ENCODE measurements at places on chromosomes 16 and 17.

DNA sequence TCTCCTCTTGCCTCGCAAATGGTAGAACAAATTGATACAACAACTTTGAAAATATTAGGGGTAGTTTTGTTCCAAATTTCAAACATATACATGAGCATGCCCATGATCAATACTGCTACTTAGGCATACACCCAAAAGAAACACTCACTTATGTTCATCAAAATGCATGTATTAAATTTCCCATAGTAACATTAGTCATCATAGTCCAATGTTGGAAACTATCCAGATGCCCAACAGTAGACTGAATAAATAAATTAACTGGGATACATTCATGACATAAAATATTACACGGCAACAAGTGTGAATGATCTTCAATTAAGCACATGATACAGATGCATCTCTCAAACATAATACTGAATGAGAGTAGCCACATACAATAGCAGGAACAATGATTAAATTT is 391.6 kb downstream of the CDH11 start:
- DNase-seq: no peak

DNA sequence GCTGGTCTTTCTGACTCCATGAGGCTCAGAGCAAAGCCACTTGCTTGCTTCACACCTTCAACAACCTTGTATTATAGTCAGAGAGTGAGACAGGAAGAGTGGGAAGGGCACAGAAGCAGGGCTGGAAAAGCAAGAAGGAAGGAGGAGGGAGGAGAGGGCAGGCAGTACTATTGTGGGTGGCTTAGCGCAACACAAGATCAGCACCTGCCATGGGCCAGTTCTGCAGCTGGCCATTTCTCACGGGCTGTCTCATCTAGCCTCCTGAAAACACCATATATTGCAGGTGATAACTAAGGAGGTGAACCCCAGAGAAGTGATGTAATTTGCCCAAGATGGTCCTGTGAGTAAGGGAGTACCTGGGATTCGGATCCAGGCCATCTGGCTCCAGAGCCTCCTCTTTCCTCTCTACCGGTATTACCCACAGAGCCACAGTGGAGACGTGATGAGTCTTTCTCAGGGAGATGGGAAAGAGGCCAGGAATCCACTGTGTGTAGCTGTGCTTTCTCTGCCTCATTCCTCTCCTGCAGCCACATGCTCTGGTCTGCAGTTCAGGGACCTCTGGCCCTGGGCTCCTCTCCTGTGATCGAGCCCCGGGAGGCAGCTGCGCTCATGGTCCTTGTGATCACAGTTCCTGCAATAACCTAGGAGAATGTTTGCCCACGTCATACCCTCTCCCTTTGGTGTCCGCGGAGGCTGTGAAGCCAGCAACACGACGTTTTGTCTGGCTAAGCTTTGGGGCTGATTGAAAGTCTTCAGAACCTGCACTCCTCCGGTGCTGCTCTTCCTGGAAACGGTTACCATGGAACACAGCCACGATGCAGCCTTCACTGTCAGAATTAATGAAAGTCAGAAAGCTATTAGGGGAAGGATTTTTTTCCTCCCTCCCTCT is 178.1 kb upstream of the CCL2 start:
- DNase-seq: no peak

- no peak for DNase-seq
Measured at GRCh38 chr16:85426806-85427205, 186.3 kb upstream of the GSE1 start.

GRCh38 chr17:37239690-37240334 is 136.0 kb upstream of the C17orf78 start:
- DNase-seq: no peak

- peak; percentile 31 for DNase-seq
Measured at GRCh38 chr16:22270525-22270924, 26.7 kb upstream of the POLR3E start.

- DNase-seq: no peak
Measured at GRCh38 chr16:54417384-54417783, 130.8 kb upstream of the IRX3 start.

GRCh38 chr16:65181071-65181561 is 59.3 kb upstream of the CDH11 start:
- DNase-seq: no peak

DNA sequence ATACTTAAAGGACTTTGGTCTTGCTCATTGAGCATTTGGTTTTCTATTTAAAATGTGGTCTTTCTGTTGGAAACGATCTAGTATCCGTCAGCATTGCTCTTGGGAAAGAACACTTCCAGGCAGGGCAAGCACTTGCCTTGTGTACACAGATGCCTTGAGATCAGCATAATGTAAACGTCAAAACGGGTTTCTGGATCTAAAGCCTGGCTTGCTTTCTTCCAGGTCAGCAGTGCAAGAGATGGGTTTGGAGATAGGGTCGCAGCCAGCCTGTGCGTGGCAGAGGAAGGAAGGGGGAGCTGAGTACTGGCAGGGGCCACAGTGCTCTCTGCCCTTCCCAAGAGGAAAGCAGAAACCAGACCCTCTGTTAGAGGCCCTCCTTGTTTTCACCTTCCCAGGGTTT is 175.5 kb downstream of the LGALS9B start:
- DNase-seq: no peak

GRCh38 chr17:14113137-14113536 is 43.8 kb downstream of the COX10 start:
- no peak for DNase-seq

DNA sequence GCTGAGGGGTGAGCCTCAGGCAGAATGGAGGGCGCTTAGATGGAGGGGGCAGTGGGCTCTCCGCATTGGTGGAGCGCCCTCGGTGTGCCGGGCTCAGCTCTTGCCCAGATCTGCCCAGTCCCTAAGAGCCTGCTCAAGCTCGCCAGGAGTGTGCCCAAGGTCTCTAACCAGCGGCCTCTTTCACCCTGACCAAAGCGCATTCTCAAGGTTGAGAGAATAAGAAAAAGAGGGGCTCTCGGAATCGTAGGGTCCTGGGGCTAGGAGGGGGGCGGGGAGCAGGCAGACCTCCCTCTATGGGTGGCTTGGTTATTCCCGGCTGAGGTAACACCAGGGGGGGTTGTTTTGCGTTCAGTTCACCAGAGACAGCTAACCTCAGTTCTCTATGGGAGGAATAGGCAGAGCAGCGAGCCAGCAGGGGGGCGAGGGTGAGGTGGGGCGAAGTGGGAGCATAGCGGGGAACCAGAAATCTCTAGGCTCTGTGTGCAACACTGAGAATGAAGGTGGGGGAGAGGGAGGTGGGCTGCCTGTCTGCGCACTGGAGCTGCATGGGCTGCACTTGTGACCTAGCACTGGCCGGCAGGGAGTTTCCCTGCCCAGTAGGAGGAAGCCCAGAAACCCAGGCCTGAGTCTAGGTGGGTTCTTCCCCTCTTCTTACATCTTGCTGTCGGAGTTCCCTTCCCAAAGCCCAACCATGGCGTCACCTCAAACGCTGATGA is 3.0 kb downstream of the TMEM132E start:
- DNase-seq: no peak

- DNase-seq: no peak
Measured at GRCh38 chr16:89582614-89583196, 7.1 kb downstream of the CPNE7 start.

All from stimulated activated naive CD8-positive, alpha-beta T cell treated with anti-CD3 and anti-CD28 coated beads, Interleukin-15, amount 100 ng/mL, for 72 hours (primary cell).